Stimulated activated CD8-positive, alpha-beta memory T cell treated with anti-CD3 and anti-CD28 coated beads, Interleukin-7, amount 100 ng/mL, for 24 hours (primary cell): ENCODE measurements at places on chromosomes 1 and 21.

- DNase-seq: no peak
These were observed at the start of gene LPAR3 for GRCh38 chr1:84892705-84893618. TSS of gene LPAR3 (minus strand) at chr1:84893206. CDS start at chr1:84866120, 27,086 bp downstream.

DNA sequence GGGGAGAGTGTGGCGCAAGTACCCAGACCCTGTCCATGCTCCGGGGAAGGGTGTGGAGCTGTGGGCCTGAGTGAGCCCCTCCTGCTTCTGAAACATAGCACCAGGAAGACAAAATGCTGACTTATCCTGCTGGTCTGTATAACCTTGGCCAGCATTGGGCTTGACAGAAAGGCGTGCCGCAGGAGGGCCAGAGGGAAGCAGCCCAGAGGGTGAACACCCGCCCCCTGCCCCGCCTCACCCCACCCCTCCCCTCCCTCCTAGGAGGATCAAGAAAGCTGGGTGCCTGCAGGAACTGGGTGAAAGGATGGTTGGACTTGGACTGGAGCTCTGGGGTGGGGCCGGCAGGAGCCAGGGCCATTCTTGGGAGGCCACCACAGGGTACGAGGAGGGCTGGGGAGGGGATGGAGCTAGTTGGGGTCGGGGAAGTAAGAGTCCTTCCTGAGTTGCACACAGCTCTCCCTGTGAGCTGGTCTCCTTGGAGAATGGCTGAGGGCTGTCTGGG, 27.1 kb downstream of the PTPRF start:
- DNase-seq: no peak

- DNase-seq: no peak
These were observed 32.8 kb downstream of the L1TD1 start for GRCh38 chr1:62227496-62227895.

DNA sequence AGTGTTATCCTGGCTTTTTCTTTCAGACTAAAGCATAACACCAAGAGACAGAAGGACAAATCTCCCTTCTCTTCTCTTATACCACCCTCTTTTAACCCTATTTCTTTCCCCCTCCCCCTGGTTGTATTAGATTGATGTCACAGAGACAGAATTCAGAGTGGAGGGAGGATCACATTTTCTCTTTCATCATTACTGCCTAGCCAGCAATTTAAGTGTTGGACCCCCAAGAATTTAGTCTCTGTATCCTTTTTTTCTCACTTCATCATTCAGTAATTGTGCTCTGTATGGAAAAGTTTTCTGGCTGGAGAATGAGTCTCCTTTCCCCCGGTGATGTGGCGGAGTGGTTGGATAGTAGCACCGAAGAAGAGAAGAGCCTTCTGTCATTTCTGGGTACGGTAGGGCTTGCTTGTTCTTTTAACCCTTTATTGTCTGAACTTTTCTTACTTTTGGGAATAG, 124.8 kb downstream of the CLEC20A start:
- no peak for DNase-seq

DNA sequence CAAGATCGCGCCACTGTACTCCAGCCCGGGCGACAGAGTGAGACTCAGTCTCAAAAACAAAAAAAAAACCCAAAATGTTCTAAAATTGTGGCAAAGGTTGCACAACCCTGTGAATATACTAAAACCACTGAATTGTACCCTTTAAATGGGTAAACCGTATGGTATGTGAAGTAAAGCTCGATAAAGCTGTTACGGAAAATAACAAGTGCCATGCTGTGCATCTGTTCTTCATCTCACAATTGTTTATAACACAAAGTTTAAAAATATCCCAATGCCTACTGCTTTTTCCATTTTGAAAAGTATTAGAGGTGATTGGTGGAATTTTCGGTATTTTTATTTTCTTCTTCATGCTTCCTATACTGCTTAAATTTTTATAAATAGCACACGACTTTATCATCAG, 111.5 kb downstream of the ENAH start:
- no peak for DNase-seq

DNA sequence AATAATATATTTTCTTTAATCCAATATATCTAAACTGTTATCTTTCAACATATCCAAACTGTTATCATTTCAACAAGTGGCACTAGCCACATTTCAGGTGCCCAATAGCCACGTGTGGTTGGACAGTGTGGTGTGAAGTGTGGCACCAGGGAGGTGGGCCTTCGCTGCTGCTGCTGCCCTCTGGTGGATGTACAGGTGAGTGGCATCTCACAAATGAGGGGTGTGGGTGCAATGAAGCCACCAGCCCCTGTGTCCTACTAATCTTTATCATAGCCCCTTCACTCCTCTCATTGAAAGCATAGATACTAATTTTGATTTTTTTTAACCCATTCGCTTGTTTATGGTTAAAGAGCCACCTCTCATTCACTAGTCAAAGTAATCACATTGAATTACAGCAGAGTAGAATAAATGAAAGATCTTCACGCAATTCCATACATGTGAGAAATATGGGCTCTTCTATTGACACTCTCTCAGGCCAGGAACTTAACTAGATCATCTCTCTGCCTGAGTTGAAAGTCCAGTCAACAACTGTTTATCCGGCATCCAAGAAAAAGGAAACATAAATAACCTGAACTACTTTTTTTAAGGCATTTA, 499.2 kb downstream of the OMA1 start:
- no peak for DNase-seq

- DNase-seq: no peak
These were observed 278.6 kb upstream of the AJAP1 start for GRCh38 chr1:4375812-4376211.

GRCh38 chr1:182684116-182684828, at the start of gene RGS8:
TSS of gene RGS8 (minus strand) at chr1:182684587. CDS start at chr1:182669649, 14,938 bp downstream.
- no peak for DNase-seq

GRCh38 chr1:198880818-198881597, 242.2 kb downstream of the PTPRC start:
- DNase-seq: no peak

DNA sequence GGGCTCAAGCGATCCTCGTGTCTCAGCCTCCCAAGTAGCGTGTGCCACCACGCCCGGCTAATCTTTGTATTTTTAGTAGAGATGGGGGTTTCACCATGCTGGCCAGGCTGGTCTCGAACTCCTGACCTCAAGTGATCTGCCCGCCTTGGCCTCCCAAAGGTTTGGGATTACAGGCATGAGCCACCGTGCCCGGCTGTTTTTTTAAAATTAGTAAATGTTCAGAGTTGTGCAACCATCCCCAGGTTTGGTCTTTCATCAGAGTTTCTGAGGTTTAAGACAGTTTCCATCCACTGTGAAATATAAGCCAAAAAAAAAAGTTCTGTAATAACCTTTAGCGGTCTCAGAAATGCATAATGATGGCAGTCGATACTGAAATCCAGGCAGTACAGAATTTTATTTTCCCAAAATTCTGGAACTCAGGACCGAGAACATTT, 550 bp upstream of the SYT11 start:
- no peak for DNase-seq

GRCh38 chr1:168042362-168042761, 94.4 kb downstream of the GPR161 start:
- DNase-seq: no peak

DNA sequence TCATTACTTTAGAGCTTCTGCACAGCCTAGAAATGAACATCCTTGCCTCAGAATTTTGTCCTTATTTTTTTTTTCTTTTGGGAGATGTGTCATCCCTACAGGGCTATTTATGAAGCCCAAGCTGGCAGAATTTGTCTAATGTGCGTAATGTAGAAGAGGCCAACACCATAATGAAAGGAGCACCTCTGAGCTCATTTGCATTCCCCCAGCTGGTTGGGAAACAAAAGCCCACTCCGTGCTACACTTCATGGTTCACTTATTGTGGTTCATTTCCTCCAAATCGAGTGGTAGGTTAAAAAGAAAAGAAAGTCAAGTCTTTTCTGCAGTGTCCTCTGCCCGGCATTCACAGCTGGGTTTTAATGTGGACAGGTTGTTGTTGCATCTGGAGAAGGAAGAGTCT, 73.5 kb downstream of the KAZN start:
- DNase-seq: no peak

DNA sequence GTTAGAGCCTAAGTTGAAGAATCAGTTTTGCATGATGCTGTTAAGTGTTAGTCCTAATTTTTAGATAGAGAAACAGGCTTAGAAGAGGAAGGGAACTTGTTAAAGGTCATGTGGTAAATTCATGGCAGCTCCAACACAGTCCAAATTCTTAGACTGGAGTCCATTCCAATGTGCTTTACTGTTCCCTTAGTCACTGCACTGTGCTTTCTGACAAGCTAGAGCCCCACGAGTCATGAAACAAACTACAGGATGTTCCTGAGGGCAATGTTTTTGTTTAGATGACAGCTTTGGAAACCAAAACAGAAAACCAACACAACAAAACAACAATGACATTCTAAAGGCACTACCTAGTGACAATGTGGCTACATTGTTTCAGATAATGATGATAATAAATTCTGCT, 23.1 kb upstream of the RGS4 start:
- DNase-seq: no peak

DNA sequence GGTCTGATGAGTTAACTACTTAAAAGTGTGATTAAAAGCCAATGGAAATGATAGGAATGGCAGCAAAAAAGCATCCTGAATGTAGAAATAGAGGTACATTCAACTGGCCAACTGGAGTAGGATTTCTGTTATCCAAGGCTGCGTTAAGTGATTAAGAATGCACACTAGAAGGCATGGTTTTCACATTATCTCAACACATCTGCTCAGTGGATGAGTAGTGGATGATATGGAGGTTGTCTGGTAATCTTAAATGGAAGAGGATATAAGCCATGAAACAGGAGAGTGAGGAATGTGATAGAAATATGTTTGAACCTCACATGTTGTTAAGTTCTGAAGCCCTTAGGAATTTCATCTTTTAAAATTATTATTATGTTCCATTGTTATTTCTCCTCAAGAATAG, 839.9 kb downstream of the USP25 start:
- DNase-seq: no peak

DNA sequence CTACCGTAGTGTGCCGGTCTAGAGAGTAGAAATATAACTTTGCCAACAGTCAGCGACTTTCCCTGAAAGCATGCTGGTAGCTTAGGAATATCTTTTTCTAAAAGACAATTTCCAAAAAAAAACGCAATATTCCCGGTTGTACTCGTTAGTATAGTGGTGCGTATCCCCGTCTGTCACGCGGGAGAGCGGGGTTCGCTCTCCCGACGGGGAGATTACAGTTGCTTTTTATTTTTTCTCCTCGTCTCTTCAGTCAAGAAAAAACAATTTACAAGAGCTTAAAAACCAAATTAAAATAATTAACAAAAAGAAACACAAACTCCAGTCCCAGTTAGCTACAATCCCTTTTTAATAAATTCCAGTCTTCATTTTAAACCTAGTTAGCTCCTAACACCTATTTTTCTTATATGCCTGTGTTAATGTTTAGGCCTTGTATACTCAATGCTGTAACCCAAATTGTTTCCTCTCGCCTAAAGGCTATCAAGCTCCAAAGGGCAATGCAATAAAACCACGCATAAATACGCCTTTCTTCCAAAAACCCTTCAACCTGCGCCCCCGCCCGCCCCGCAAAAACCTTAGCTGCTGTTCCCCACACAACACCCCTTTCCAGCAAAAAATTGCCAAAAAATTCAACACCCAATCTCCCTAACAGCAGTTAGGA, 7.8 kb downstream of the HSPA6 start:
- DNase-seq: no peak

GRCh38 chr21:33885172-33885514, 30.5 kb downstream of the ATP5PO start:
- DNase-seq: no peak

- DNase-seq: no peak
These were observed 161.3 kb downstream of the NEK7 start for GRCh38 chr1:198318085-198318484.

DNA sequence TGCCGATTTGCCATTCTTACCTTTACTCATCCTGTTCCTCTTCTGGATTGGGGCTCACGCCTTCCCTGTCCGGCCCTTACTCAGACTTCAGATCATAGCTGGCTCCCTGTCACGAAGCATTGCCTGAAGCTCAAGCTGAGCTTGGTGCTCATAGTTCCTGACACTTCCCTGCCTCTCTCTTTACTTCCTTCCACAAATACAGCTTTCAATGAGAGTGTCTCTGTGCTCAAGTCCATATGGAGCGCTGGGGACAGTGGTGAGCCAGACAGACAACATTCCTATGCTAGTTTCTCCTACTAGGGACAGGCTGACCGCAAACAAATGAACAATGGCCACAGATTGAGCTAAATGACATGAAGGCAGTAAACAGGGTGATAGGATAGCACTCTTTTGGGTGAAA, 38.1 kb downstream of the HHAT start:
- no peak for DNase-seq

DNA sequence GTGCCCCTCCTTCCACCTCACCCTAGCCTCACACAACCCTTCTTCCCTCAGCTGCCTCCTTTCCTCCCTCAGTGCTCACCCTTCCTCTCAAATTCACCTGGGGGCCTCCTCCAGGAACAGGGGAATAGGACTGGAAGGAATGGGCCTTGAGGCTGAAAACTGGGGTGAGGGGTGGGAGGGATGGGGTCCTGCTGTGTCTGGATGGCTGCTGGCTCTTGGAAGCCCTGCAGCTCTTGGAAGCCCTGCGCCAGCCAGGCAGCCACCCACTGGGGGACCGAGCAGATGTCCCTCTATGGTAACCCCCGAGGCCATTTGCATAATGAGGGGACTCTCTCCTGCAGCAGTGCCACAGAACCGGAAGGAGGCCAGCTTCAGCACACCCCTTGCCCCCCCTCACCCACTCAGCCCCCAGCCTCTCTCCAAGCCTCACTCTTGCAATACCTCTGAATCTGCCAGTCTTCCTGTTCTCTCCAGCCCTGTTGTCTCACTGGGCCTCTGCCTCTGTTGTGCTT, 85.2 kb downstream of the KIRREL1 start:
- DNase-seq: no peak

GRCh38 chr21:31395268-31395667, 51.2 kb upstream of the TIAM1 start:
- no peak for DNase-seq

- DNase-seq: no peak
These were observed 5.8 kb downstream of the ANXA9 start for GRCh38 chr1:150987924-150988323.

DNA sequence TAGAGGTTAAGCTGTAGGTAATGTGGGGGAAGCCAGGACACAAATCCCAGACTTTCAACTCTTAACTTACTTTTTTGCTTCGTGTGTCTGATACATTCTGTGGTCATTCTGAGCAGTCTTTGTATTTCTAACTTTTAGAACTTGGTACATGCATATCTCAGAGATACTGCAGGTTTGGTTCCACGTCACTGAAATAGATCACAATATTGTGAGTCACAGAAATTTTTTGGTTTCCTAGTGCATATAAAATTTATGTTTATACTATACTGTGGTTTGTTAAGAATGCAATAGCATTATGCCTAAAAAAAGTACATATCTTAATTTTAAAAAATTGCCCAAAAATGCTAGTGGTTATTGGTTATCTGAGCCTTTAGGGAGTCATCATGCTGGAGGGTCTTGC, 3.2 kb downstream of the URB2 start:
- DNase-seq: no peak
